ENCODE measurements at places on chromosomes 3 and 15. TPM values are rescaled to one million over a fixed set of nuclear protein-coding genes. Genes with fewer than 3 reads are reported as not detected.

The ZBBX gene
- 0.04 TPM for total RNA-seq

The LEKR1 gene
- 1.2 TPM for total RNA-seq

The TNFSF10 gene
- 40.2 TPM for total RNA-seq

DNA sequence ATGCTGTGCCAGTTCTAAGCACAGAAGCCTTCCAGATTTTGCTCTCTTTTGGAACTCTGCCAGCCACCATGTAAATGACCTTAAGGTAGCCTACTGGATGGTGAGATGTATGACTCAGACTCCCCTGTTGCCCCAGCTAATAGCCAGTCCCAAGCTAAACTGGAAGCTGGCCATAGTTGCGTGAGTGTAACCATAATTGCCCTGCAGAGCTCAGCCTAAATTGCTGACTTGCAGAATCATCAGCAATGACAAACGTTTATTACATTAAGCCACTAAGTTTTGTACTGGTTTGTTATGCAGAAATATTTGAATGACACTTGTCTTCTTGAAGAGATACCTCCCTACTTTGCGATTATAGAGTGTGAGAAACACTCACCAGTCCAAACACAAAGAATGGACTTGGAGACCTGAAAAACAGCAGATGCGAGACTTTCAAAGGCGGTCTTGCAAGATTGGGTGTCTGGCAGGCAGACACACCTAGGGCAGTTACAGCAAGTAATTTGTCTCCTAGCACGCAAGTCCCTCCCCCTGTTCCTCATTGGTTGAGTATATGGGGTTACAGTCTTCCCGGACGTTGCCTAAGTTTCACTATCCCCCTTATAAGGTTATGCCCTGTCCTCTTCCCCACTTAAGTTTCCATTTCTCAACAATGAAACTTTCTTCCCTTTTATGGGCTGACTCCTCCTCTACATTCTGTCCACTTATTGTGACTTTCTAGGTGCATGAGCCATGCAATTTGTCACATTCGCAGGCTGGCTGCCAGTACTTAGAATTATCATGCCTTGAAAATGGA lies 83.6 kb upstream of the XCR1 start:
- peak; percentile 73 for ATAC-seq

- peak; percentile 94 for ATAC-seq
Observed at GRCh38 chr3:31481697-31482096, 51.0 kb upstream of the STT3B start.

DNA sequence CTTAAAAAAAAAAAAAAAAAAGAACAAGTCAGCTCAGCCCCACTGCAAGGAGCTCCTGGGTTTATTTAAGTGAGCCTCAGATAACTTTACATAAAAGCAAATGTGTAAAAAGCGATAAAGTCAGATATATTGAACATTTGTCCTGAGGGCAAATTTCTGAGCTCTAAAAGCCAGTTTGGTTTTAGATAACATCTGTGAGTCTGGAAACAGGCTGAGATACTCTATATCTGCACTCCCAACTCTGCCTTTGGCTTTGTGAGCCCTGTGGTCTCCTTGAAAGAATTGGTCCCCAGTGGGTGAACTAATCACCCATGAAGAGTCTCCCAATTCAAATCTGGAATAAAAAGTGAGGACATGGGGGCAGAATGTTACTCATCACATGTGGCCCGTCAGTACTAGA lies 104.6 kb downstream of the APBA2 start:
- ATAC-seq, result no peak

DNA sequence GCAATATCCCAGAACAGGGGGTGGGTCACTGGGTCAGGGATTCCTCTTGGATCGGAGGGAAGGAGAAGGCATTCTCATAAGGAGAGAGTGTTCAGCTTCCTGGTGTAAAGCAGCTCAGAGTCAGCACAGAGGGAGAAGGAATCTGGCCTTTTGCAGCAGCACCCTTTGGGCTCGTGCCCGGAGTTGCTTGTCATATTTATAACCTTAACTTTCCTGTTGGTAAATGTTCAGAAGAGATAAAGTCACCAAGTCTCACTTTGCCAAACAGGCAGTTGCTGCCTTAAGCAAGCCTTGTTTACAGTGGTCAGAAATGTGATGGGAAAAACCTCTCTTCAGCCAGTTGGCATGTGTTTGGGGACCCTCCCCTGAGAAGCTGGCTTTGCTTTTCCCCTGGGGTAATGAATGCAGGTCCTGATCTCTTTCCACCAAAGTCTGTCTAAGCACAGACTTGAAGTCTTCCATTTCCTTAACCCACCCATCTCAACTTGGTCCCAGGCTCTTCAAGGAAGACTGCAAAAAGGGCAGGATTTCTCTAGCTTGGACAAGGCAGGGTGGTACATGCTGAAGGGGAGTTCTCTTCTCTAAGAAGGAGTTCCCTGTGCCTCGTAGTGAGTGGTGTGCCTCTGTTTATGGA lies 206.9 kb upstream of the BHLHE40 start:
- peak; percentile 43 for ATAC-seq

DNA sequence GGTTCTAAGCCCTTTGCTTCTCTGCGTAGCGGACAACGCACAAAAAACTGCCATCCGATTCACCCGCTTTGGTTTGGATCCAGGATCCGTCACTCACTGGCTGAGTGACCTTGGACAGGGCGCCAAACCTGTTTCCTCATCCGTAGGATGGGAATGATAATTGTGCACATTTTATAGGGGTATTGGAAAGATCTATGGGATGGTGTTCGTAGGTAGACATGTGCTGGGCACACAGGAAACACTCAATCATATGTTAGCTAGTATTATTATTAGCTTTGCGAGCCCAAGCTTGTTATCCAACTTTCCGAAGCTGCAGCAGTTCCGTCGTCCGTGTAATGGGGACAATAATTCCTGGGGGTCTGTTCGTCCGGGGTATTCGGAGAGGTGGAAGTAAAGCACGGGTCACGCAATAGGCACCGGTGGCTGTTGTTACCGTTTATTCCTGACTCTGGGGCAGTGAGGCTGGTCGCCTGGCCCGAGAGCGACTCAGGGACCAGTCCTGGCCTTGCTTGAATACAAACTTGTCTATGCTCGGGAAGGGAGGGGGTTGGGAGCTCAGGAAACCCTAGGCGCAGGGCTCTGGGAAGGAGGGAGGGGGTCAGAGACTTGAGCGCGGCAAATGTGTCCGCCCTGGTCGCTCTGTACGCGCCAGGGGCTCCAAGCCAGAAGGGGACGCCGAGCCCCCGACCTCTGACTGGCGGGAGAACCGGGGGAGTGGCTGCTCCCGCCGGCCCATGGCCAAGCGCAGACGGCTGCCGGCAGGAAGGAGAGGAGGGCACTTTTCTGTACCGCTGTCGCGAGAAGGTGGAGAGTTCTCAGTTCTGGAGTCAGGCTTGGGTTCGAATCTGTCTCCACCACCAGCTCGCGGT lies 1.3 kb downstream of the SPSB4 start:
- ATAC-seq, result no peak

DNA sequence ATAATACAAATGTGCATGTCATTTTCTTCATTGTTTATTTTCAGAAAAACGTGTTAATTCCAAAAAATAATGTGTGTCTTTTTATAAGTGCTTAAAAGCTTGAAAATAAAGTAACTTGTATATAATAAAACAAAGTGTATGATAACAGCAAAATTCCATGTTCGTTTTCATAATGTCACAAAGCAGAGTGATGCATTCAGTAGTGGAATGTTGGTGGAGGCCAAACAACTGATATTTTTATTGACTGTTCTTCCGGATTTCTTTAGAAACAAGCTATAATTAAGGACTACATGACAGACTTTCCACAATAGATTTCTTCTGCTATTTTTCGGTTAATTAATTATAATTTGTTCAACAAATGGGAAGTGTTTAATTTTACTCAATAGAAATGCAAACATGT lies 412.7 kb downstream of the GABRG3 start:
- no peak for ATAC-seq

DNA sequence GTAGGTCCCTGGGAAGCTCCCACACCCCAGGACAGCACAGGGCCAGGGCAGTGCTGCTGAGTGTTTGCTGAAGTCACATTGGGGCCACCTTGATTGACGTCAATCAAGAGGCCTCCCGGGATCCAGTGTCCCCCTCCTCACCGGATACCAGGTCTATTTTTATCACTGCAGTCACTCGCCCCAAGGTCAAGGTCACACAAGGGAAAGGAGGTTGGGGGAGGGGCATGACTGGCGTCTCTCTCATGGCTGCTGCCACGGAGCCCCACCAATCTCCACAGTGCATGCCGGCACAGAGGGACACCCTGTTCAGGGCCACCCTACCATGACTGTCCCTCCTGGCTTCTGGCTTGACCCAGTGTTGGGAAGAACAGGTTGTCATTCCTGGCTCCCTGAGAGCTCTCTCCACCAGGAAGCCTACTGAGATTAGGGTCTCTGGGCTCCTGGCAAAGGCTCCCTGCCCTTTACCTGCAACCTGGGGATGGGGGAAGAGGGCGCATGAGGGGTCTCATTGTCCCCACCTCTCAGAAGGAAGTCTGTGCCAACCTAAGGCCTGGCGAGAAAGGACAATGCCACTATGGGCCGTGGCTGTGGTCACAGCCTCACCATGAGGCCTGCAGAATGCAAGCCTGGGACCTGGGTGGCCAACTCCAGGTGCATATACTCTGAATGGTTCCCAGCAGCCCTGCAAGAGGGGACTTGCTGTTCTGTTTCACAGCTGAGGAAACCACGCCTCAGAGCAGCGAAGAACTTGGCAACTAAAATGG lies 1.5 kb downstream of the MYL3 start:
- no peak for ATAC-seq

GRCh38 chr3:152477422-152477821 lies 208.7 kb downstream of the MBNL1 start:
- no peak for ATAC-seq

DNA sequence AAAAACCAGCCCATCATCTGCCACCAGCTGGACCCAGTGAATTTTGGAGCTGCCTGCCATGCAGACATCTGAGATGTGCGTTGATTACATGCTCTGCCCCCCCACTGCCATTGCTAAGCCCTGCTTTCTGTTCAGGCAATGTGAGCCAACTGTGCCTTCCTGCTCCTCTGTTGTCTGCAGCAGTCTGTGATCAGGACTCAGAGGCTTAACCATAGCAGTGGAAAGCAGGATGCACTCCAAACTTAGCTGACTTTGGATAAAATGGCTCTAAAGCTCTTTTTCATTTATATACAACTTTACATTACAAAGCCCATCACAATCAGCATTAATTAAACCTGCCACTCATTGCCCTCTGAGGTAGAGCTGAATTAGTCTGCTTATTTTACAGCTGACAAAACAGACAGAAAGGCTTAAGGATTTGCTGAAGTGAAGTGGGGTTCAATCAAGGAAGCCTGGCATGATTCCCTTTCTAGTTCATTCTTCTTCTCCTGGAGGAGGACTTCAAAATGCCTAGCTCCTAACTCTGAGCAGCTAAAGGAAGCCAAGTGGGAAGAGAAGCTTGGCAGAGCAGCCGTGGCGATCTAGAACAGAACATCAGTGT lies 15.7 kb upstream of the RPS27L start:
- ATAC-seq, result no peak

DNA sequence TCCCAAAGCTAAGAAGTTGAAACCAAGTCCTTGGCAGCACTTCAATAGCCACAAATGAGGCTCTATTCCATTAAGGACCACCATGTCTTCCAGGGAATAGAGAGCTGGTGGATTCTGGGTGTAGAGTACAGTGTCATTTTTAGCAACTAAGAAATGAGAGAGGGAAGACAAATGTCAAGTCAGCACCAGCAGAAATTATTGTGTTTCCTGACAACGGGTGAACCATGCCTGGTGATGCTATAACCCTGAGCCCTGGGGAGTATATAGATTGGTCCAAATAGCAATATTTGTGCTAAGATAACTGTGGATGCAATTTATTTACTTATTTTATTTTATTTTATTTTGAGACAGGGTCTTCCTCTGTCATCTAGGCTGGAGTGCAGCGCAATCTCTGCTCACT lies 305.6 kb upstream of the WNT5A start:
- ATAC-seq, result no peak

DNA sequence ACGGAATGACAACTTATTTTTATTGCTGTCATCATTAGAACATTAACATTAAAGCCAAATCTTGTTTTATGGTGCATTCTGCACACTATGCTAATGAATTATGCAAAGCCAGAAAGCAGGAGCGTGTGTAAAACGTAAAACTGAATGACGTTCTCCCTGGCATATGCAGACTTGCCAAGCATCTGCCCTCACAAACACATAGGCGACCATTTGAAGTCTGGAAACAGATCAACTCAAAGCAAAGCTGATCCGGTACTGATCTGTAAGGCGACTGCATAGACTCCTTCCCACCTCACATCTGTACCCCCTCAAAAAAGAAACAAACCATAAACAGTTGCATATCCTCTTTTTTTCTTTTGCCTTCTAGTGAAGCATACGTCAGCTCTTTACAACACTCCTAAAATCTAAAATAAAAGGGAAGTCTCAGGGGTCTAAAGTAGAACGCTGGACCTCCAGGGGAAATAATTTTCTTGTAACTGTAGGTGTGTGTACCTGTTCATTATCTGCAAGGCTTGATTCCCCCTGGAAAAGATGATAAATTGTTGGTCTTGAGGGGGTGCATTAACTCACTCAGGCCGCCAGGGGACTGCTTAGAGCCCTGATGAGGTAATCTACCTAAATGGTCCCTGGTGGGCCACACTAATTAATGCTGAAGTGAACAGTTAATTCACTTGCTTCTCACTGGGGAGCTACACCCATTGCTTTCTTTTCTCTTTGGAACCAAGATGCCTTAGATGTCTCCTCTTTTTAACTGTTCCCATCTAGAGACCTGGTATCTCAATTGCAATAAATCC lies 231.4 kb downstream of the CDIN1 start:
- ATAC-seq, result no peak

- ATAC-seq, result no peak
Observed at GRCh38 chr15:27797765-27798164, 301.4 kb downstream of the OCA2 start.

DNA sequence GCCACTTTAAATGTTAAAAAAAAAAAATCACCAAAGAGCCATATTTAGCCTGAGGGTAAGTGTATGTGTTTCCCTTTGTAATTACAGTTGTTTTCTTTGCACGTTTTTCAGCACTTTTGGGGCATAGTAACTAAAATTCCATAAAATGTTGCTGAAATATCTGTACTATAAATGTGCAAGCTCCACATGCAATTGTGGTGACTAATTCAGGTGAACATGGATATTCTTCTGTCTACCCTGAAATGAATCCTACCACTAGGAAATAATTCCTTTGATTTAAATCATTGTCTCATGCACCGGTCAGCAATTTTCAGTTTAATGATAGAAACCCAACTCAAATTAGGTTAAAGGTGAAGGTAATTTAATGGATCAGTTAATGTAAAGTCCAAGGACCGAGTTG lies 13.1 kb upstream of the TFG start:
- no peak for ATAC-seq

- ATAC-seq, result peak; percentile 86
Observed at GRCh38 chr3:184727357-184728009, 15.6 kb upstream of the MAGEF1 start.

GRCh38 chr15:92848852-92849598 lies 51.1 kb upstream of the CHD2 start:
- ATAC-seq, result peak; percentile 38

DNA sequence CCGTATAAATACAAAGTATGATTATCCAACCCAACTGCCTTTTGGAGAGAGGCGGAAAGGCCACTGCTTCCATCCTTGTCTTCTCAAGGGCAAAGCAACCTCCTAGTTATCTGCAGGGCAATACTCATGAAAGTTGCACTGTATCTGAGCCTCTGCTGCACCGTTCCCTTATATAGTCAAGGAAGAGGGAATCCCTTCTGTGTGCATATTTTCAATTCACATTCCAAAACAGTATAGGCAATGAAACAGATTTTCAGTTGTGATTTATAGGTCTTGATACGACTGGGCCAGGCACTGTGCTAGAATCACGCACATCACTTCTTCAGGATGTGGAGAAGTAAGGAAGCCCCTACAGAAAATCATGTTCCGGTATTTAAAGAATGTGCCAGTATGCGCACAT lies 455.7 kb downstream of the FOXP1 start:
- ATAC-seq, result no peak

All from esophagus mucosa (tissue), 1 donor.